ENCODE measurements at places on chromosomes 5 and 9.

DNA sequence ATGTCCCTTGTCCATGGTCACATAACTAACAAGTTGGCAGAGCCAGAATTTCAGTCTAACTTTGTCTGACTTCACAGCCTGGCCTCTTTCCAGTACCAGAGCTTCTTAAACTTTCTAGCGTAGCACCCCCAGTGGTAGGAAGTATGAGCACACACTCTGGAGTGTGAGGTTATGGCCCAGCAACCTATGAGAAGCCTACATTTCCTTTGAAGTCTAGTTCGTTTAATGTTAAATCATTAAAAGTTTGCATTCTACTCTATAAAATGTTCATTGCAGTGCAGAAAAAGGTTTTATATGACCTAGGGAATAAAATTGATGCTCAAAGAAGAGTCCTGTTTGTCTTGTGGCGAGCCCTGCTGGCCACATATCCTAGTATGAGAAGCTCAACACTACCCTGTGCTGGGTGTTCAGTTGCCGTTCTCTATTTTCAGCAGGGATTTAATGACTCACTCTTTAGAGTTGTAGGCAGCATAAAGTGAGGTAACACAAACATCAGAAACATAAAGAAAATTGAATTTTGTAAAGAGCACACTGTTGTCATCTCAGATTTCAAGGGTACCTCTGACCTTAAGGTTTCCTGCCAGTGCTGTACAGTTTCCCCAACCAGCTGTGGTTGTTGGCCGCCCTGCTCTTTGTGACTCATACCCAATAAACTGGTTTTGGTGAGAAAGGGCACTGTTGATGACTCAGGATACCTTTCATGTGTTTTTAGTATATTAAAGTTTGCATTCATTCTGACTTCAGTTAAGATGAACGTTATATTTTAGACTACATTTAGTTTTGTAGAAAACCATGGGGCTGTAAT lies 14.3 kb downstream of the MCCC2 start:
- peak; percentile 75 for DNase-seq

GRCh38 chr9:112554516-112554915 lies 67.9 kb downstream of the KIAA1958 start:
- DNase-seq: no peak

DNA sequence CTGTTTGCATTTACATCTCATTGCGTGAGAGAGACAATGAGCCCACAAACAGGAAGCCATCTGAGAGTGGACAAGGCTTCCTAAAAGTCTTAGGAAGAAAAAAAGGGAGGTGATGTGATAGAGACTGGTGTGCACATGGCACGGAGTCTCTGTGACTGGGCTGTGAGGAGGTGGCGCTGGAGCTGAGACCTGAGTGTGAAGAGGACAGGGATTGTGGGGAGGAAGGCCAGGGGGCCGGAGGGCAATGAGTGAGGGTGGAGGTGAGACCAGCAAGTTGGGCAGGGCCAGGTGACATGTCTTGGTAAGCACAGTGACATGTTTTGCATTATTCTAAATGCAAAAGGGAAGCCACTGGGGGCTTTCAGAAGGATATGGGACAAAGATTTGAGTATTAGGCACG lies 45.0 kb downstream of the TSPAN17 start:
- no peak for DNase-seq

DNA sequence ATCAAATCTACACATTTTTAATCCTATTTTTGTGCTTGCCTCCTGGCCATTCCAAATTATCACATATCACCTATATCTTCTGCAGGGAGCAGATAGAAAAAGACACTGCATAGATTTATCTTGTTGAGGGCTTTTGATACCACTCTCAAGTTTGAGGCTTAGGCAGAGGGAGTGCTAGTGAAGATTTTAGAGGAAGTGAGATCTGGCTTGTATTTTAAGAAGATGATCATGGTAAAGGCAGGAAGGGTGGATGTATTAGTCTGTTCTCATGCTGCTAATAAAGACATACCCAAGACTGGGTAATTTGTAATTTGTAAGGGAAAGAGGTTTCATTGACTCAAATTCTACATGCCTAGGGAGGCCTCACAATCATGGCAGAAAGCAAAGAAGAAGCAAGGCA lies 220.9 kb upstream of the TUT7 start:
- no peak for DNase-seq

DNA sequence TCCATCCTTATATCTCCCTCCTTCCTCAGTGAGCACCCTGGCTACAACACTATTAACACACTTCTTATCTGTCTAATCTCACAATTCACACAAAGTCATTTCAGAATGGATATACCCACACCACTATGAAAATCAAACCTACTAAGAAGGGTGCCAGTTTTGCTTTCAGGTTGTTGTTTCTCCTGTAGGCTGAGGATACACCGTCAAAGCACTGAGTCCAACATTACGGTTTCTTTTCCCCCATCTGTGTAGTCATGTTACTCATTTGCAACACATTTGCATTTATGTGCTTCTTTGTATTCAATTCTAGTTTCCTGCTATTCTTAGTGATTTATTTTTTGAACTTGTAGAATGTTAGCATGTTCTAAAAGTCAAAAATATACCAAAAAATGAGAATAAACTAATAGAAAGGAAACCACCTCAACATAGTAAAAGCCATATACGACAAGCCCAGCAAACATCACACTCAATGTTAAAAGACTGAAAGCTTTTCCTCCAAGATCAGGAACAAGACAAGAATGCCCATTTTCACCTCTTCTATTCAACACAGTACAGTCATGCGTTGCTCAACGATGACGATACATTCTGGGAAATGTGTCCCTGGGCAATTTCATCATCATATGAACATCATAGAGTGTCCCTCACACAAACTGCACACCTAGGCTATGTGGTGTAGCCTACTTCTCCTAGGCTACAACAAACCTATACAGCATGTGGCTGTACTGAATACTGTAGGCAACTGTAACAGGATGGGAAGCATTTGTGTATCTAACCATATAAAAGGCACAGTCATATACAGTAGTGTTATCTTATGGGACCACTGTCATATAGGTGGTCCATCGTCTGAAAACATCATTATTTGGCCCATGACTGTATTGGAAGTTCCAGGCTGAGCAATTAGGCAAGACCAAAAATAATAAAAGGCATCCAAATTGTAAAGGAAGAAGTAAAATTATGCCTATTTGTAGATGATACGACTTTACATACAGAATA lies 6.3 kb downstream of the ROR2 start:
- DNase-seq: no peak

GRCh38 chr5:12274236-12274635 lies 370.0 kb upstream of the CTNND2 start:
- DNase-seq: no peak

All from ureter (tissue), 1 donor.